HepG2 (cell line): ENCODE measurements at places on chromosomes 6 and 20. TPM values are rescaled to one million over a fixed set of nuclear protein-coding genes. Genes with fewer than 3 reads are reported as not detected.

- no peak for DNase-seq
These were observed 55.2 kb downstream of the TIAM2 start for GRCh38 chr6:155050311-155050710.

DNA sequence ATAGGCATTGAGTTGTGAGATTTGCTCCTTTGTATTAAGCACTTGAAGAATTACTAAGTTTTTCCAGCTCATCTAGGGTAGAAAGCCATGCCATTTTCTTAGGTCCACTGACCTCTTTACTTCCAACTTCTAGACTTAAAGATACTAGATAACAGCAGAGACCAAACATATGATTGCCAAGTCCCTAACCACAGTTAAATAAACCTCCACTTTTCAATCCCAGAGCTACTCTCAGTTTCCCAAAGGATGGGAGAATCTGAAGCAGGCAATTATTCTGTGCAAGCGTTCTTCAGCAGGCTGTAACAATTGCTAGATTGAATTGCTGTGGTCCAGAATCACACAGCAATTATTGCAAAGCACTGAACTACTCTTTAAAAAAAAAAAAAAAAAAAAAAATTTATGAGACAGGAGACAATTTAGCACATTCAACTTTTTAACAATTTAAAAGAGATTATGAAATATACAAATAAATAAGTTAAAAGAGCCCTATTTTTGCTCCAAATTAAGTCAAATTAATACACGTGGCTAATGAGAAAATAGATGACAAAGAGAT, 104.0 kb upstream of the PRSS16 start:
- DNase-seq: no peak

DNA sequence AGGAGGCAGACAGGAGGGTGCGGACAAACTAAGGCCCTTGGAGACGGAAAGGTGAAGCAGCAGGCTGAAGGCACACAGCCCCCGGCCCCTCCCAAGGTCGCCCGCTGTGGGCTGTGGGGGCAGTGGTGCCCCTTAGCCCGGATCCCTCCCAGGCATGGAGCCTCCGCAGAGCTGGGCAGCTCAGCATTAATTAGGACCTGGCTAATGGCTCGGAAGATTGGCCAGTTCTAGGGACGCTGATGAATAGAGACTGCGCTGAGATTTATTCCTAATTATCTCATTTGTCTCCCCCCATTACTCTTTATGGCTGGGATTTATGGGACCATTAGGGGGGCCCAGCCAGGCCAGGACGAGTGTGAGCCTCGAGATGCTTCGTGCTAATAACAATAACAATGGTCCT, 20.4 kb downstream of the MDFI start:
- DNase-seq: no peak

GRCh38 chr20:4956200-4956810, 45.0 kb downstream of the SLC23A2 start:
- DNase-seq: peak; percentile 76

GRCh38 chr6:165109011-165109410, 200.4 kb downstream of the C6orf118 start:
- no peak for DNase-seq

DNA sequence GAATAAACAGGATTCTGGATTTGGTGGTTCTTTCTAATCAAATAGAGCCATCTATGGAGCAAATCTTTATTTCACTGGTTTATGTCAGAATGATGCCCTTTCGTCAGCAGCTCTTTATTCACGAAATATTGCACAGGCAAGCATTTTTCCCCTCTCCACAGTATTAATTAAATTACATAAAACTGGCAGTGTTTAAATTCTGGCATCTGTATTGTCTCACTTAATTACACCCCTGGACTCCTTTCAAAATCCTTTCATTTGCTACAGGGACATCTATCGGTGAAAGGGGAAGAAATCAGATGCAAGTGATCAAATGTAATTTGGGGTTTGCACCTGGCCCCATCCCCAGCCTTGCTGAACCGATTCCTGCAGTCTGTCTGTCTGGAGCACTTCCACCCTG, 801.9 kb downstream of the QKI start:
- DNase-seq: no peak

GRCh38 chr20:32231847-32232246, 24.2 kb downstream of the POFUT1 start:
- DNase-seq: no peak

GRCh38 chr6:33073431-33073871, at the start of gene HLA-DPA1:
Gene HLA-DPA1 (minus strand): TSS chr6:33073649.
- DNase-seq: no peak

GRCh38 chr6:158279615-158280014, 32.6 kb upstream of the TULP4 start:
- no peak for DNase-seq

- DNase-seq: no peak
These were observed 191.1 kb downstream of the SAMD5 start for GRCh38 chr6:147699637-147700036.

Gene BPIFA2
- total RNA-seq: not detected in 2 replicates

Gene WASF1
- total RNA-seq: 8.5 and 10.3 TPM in 2 replicates

Gene SLC17A3
- total RNA-seq: 0.09 TPM in 1 of 2 replicates, not detected in the other
